Fibroblast of skin of left biceps (primary cell): ENCODE measurements at places on chromosomes 3 and 15.

DNA sequence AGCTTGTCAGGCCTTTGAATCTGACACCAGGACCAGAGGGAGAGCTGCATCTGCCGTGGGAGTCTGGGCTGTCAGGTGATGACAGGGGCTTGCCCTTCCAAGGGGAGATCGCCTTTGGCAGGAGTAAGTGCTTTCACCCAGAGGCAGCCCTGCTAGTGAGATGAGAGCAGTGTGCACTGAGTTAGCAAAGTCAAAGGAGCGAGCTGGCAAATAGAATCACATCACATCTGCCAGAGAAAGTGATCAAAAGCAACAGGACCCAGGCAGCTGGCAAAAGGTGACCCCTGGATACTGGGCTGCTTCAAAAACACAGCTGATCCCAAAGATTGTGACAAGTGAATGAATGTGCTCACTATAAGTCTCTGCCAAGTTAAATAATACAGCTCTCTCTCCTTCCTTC lies 36.1 kb upstream of the PYDC2 start:
- no peak for DNase-seq

- peak; percentile 67 for DNase-seq
Observed at GRCh38 chr3:12194209-12194608, 35.5 kb upstream of the TIMP4 start.

DNA sequence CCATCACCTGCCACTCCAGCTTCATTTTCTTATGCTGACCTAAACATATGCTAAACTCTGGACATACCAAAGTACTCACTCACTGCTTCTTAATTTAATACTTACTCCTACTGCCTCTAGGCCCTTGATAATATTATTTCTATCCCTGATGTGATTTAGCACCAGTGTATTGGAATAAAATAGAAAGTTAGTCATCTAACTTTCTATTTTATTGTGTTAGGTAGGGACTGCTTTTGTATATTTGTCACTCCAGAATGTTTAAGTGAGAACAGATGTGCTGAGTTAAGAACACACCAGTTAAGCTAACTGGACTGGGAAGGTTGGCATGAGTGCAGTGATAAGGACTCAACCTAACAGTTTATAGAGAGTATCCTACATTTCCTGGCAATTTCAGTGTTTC lies 6.5 kb upstream of the CLDN16 start:
- DNase-seq, result no peak

GRCh38 chr3:42148982-42149432 lies 57.9 kb downstream of the TRAK1 start:
- DNase-seq, result peak; percentile 39

- DNase-seq, result no peak
Observed at GRCh38 chr3:62497156-62497555, 123.8 kb upstream of the FEZF2 start.

DNA sequence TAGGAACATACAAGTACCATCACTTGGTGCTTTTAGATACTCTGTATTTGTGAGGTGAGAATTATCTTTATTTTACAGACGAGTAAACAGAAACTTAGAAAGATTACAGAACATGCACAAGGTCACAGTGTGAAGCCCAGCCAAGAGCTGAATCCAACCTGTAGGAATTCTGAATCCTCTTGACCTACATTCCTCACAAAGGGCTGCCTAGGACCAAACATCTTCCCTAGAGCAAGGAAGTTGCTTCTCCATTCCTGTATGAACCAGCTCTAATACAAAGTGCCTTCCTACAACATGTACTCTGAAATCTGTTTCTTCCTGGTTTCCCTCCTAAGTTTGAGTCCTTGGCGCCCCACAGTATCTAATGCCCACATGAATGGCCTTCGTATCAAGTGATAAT lies 2.9 kb downstream of the HDGFL3 start:
- DNase-seq, result no peak

- no peak for DNase-seq
Observed at GRCh38 chr3:134797057-134797740, 2.1 kb downstream of the EPHB1 start.

- no peak for DNase-seq
Observed at GRCh38 chr15:61195116-61196002, 33.7 kb downstream of the RORA start.
